ENCODE measurements at places on chromosomes 3 and 15.

DNA sequence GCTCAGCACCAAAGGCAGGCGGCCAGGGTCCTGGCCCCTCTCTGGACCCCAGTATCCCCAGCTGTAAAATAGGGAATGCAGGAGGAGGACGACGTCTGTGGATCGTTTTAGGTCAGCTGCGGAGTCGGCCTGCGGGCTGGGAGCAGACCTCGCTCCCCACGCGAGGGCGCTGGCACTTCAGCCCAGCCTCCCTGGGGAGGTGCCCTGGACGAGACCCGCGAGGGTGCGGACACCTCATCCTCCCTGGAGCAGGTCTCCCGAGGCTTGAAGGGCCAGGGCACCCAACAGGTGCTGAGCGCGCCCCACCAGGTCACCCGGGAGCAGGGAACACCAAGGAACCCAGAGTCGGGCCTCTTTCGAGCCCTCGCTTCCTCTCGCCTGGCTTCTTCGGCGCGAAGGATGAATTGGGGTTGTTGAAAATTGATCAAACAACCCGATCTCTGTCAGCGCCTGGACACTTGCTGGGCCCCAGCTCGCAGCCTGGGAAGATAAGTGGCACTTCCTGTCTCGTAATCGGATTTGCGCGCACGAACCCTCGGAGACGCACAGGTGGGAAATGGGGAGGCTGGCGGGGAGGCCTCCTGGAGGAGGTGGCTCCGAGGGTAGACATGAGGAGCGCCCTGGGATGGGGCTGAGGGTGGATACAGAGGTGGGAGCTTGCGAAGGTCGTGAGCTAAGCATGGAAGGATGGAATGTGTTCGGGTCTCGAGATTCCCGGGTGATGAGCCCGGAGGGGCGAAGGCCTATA, 588 bp upstream of the VIPR1 start:
- peak; percentile 83 for DNase-seq

GRCh38 chr15:101578443-101578894, 73.7 kb downstream of the TM2D3 start:
- no peak for DNase-seq

- DNase-seq, result no peak
Observed at GRCh38 chr3:36786921-36787890, 22.9 kb upstream of the DCLK3 start.

DNA sequence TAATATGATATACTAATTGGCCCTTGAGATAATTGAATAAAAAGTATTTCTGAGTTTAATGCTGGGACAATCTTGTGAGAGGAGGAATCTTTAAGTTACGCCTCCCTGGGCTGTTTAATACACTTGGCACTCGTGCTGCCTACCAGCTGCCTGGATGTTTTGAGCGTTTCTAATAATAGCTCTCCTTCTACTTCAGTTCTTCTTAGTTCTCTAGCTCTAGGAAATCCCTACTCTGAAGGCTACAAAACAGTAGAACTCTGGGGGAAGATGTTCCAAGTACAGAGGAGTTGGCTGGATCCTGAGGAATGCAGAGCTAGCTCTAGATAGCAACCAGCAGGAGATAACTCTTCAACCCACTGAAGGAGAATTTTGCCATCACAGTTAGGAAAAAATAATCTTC, 3.5 kb downstream of the NAALADL2 start:
- no peak for DNase-seq

DNA sequence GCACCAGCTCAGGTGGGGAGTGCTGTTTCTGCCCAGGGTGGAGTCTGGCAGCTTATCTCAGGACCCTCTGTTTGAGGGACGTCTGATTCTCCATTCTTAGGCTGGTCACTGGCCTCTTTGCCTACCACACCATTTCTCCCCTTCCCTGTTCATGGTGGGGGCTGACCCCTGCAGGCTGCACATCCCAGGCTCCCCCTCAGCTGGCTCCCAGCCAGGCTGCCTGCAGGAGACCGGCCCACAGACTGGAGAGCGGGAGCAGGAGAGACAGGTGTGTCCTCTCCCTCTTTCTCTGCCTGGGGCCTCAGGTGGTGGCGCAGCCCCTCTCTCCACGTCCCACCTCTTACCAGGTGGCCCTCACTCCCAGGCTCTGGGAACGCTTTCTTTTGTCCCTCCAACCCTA, 60.8 kb downstream of the RAB11A start:
- no peak for DNase-seq

DNA sequence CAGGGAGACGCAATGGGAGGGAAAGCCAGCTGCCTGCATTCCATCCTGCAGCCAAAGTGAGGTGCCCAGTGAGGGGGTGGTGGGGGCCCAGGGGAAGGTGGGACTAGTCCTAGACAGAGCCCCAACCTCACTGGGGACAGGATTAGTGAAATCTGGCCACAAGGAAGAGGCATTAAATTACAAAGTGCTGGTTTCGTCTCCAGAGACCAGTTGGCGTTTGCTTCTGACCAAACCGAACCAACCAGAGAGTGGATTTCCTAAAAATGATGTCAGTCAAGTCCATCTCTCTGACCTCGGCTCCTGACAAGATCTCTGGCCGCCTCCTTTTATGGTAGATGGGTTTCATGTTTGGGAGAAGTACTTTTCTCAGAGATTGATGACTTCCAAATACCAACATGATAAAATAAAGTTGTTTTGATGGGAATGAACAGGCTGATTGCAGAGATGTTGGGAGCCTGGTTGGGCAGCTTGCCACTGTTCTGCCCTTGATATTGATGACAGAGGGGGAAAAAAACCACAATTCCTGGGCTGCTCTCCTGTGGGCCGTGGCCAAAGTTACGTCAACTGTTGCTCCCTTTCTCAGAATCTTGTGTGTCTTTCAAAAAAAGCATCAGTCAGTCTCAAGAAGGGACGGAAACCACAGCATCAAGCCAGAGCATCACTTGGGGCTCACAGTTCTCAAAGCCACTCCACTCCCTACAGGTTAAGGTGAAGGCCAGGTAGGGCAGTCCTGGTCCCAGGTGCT, 24.6 kb downstream of the ITGA11 start:
- DNase-seq, result no peak

DNA sequence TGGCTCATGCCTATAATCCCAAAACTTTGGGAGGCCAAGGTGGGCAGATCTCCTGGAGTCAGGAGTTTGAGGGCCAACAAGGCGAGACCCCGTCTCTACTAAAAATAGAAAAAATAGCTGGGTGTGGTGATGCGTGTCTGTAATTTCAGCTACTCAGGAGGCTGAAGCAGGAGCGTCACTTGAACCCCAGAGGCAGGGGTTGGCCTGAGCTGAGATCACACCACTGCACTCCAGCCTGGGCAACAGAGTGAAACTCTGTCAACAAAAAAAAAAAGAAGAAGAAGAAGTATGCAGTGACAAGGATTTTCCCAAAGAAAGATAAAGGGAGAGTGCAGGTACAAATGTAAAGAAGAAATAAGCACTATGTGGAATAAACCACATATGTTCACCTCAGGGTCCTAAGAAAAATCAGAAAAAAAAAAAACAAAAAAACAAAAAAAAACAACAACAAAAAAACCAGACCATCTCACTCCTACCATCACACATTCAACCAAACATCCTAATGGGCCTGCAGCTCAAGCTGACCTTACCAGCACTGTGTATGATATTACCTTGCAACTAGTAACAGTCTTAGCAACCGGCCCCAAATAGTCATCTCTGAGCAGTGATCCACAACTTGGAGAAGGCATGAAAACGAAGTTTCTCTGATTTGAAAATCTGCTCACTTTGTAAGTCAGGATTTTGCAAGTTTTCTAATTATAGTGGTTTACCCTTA, 296.7 kb upstream of the PROK2 start:
- no peak for DNase-seq

DNA sequence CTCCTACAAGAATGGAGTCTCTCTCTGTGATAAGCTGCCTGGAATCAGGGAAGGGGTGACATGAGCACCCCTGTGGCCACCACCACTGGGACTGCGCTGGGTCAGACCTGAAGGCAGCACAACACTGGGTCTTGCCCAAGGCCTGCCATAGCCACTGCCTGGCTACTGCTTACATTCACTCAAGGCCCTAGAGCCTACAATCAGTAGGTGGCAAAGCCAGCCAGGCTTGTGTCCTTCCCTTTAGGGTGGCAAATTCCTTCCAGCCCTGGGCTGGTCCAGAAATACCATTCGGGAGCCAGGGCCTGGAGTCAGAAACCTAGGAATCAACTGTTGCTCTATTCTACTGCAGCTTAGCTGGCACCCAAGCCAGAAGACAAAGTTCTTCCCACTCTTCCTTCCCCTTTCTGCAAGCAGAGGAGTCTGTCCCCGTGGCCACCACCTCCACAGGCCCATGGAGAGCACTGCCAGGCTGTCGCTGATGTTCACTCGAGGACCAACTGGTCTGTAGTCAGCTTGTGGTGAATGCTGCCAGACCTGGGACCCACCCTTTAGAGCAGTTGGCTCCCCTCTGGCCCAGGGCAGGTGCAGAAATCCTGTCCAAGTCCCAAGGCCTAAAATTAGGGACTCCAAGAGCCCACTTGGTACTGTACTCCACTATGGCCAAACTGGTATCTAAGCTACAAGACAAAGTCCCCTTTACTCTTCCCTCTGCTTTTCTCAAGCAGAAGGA, 307.4 kb downstream of the THSD4 start:
- DNase-seq, result no peak

- DNase-seq, result no peak
Observed at GRCh38 chr3:14802381-14802731, 16.4 kb upstream of the FGD5 start.

DNA sequence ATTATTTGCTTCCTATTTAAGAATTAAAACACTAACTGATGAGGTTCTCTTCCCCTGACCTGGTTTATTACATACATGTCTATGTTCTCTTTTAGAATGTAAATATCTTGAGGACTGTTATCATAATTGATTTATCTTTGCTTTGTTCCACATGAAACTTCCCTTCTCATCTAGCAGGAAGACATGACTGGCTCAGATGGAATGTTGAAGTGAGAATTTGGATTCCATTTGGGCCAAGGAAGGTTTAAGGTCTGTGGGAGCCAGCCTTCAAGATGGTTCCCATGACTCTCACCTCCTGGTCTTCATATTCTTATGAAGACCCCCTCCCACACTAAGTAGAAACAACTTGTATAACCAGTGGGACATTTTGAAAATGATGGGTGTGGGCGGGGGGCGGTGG, 222.2 kb upstream of the GADL1 start:
- no peak for DNase-seq

GRCh38 chr15:59236394-59236793, 29.8 kb downstream of the LDHAL6B start:
- no peak for DNase-seq

DNA sequence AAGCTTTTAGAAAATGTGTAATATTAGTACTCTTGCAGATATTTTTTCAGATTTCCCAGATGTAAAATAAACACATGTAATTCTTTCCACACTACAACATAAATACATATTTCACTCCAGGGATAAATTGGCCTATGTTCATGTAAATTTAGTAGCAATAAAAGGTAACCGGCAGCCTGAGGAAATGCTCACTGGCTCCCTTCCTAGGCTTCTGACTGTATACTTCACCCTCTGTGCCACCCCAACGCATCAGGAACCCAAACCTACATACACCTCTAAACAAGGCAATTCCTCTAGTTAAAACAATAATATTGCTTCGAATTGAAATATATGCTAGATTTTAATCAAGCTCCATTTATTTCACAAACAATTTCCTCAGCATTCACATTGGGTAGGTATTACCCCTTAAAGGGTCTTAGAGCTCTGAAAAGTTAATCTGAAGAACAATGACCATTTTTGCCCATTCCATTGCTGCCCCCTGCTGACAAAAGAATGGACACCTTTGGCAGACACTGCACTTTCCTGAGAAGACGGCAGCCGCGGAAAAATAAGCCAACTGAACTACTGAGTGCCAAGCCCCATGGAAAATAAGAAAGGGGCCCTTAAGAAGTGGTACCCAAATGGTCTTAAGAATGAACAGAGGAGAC, 212.5 kb downstream of the OSBPL10 start:
- no peak for DNase-seq

GRCh38 chr3:57982561-57983243, 25.5 kb upstream of the FLNB start:
- DNase-seq, result no peak

DNA sequence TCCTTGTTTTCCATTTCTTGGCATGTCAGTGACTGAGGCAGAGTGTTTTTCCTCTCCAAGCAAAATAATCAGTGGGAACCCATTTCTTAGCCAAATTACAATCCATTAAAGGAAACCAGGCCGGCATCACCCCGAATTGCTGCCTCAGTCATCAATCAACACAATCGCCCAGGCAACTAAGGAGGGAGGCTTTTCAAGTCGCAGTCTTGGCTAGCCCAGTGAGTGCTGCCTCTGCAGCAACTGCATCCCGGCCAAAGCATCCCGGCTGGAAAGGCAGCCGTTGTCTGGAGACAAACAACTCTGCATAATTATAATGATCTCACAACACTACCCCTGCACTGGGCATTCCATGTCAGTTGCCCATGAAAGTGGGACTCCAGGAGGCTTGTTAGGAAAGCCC, 213.5 kb upstream of the PRICKLE2 start:
- no peak for DNase-seq

- no peak for DNase-seq
Observed at GRCh38 chr3:31453430-31453829, 79.3 kb upstream of the STT3B start.

GRCh38 chr3:99246010-99246654, 344.6 kb upstream of the DCBLD2 start:
- DNase-seq, result no peak

- DNase-seq, result no peak
Observed at GRCh38 chr3:79983118-79983517, 215.3 kb upstream of the ROBO1 start.

GRCh38 chr3:164657631-164658030, 420.7 kb downstream of the SI start:
- DNase-seq, result no peak

- DNase-seq, result no peak
Observed at GRCh38 chr15:88476635-88477060, 9.1 kb downstream of the MRPS11 start.

GRCh38 chr3:32392536-32393302, 1.1 kb downstream of the CMTM7 start:
- peak; percentile 73 for DNase-seq

GRCh38 chr15:97517737-97518136, 442.8 kb upstream of the ARRDC4 start:
- DNase-seq, result no peak

GRCh38 chr15:54304321-54304720, 326.1 kb downstream of the UNC13C start:
- no peak for DNase-seq

- no peak for DNase-seq
Observed at GRCh38 chr15:29208836-29209235, 60.8 kb downstream of the NSMCE3 start.

DNA sequence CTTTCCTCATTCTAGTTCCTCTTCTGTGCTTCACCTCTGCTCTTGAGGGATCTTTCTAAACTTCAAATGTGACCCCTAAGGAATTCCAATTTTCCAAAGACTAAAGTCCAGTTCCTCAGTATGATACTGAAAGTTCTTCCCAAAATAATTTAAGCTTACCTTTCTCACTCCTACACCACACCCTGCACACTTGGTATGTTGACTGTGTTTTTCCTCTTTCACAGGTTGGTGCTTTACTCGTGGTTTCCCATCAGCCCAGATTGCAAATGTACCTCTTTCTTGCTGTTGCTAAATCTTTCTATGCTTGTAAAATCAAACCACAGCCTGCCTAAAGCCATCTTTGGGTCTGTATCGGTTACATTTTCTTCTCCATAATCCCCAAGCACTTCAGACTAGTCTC, 30.5 kb upstream of the CLDN16 start:
- DNase-seq, result no peak

- DNase-seq, result no peak
Observed at GRCh38 chr3:79086514-79086913, 681.3 kb downstream of the ROBO1 start.

All from Right ventricle myocardium inferior (tissue), 1 donor.